Hematopoietic multipotent progenitor cell treated with erythropoietin and hydrocortisone succinate and interleukin-3 and kit ligand, for 17 days (in vitro differentiated cells): ENCODE measurements at places on chromosomes 2 and 18.

GRCh38 chr2:209368914-209369313 is 54.9 kb upstream of the MAP2 start:
- DNase-seq: no peak

DNA sequence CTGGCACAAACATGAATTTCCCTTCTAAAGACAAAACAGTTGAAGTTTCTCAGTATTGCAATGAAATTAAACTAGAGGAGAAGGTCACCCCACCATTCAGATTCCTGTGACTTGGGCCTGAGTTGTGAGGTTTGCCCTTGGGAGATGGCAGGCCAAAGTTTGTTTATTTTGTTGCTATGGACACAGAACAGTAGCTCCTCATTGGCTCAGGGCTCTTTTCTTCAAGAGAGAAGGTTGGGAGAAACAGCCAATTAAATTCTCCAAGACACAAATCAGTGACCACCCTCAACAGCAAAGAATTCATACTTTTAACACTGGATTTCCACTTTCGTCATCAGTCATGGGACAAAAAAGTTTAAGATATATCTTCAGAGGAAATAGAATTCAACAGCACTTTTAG is at the start of gene FLACC1:
Gene FLACC1, minus strand, starts transcription at position 125 of the 400 bp plus-strand sequence. CDS start 5,941 bp downstream, outside the sequence.
- DNase-seq: no peak

DNA sequence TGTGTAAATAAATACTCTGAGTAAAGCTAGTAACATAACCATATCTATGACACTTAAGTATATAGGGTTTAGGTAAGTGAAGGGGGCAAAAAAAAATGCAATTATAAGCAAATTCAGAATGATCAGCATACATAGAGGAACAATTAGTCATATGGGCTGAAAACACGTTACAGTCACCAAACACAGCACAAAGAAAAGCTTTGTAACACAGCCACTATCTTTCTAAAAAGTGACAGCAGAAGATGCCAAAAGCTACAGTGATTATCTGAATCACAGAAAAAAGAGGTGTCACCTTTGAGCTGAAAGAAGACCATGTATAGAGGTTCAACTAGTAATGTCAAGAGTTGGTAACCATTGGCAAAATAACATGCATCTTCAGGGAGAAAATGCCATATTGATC is 115.5 kb downstream of the ERBB4 start:
- no peak for DNase-seq

DNA sequence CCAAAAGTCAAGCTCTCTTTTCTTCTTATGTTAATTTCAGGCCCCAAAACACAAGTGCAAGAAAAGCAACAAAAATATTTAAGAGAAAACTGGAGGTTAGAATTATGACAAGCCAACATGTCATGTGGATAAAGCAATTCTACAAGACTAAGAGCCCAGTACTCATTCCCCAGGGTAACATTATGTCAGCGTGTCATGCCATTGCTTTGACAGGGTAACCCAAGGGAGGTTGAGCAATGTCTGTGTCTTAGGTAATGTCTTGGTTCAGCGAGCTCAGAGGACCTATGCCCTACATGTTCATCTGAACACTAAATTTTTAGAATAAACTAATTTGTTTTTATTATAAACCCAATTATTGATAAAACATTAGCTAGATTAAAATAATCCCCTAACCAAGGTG is 173.2 kb upstream of the ZNF804A start:
- DNase-seq: no peak

DNA sequence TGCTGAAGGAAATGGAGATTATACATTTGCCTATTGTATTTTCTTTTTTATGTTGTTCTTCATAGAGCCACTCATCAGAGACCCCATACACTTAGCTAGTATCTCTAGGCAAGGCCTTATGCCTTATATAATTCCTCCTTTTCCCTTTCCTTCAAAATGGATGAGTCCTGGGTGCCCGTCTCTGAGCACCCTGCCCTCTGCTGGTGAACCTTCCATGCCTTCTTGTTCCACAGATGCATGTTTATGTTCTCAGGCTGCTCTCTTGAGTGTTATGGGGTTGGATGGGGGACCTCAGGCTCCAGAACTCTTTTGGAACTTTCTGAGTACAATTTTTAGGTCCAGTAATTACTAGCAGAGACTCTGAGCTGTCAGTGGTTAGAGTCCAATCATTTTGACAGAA is 368.6 kb upstream of the SPRED2 start:
- DNase-seq: no peak

GRCh38 chr2:191384829-191385228 is 139.6 kb downstream of the MYO1B start:
- DNase-seq: no peak

DNA sequence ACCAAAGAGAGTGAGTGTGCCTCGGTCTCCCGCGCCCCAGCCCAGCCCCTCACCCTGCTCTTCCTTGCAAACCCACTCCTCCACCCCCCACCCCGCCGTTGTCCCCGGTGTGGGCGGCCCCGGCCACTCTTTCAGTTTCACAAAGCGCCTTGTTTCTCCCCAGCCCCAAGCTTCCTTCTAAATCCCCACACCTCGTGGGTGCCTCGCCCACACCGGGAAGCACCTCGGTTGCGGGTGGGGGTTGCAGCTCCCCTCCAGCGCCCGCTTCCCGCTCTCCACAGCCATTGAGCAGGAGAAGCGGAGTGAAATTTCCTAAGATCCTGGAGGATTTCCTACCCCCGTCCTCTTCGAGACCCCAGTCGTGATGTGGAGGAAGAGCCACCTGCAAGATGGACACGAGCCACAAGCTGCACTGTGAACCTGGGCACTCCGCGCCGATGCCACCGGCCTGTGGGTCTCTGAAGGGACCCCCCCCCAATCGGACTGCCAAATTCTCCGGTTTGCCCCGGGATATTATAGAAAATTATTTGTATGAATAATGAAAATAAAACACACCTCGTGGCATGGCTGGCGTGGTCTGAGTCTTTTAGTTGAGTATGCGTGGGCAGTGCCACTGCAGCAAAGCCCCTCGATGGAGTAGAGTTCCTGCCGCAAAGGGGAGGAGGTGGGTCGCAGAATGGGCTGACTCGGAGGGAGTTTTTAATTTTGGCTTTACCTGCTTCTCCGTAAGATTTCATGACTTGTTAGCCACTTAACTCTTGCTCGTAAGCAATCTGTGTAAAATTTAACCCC is 848 bp downstream of the TMSB10 start:
- DNase-seq: no peak

DNA sequence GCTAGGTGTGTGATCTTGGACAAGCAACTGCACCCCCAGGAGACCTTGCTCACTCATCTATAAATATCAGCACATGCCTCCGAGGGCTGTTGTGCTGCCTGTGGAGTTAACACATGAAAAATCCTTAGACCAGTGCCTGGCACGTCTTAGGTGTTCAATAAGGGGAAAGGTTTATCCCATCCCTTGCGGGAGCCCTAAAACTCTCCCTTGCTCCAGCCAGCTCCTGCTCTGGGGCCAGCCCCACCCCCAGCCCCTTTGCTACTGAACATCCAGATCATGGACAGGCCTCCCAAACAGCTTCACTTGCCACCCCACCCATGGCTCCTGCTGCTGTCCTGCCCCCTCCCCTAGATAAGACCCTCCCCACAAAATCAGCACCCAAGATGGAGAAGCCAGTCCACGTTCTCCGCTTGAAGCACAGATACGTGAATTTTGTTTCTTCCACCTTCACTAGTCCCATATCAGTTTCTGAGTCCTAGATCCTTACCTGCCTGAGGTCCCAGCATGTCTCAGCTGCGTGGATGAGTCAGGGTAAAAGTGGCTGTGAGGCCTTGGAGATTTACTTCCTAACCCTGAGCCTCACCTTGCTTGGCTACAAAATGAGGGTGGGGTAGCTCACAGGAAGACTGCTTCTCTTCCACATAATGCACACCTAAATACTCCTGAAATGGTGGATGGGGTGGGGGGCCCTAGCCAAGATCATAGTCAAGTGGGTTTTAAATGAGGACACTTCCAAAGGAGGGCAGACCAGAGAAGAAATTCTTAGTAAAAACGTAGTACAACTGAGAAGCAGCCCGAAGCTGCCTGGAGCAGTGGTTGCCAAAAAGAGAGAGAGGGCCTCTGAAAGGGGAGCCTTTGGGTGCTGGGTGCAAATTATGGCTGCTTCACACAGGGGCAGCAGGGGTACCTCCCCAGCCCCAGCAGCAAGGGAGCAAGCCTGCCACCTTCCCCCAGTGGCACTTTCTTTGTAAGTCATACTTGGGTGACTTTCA is 40.4 kb downstream of the C1QL2 start:
- DNase-seq: no peak

DNA sequence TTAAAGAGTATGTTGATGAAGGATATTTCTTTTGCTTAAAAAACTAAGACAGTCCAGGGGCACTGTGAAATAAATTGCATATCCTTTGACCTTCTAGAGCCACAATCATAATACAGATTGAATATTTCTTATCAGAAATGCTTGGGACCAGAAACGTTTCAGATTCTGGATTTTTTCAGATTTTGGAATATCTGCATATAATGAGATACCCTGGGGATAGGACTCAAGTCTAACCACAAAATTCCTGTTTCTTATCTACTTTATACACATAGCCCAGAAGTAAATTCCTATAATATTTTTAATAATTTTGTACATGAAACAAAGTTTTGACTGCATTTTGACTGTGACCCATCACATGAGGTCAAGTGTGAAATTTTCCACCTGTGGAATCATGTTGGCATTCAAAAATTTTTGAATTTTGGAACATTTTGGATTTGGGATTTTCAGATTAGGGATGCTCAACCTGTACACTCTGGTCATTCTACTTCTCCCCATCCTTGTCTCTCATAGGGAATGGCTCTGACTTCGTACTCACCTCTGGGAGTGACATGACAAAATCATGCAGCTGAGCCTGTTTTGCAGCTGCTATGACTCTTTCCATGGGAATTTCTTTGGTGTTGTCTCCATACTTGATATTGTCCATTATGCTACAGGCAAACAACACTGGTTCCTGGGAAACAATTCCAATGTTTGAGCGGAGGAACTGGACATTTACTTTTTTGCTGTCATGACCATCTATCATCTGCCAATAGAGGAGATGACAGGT is 25.7 kb downstream of the G6PC2 start:
- DNase-seq: no peak
